NCI-H1436 treated with DMSO at 0.1 percent for 48 hours (cell line): ENCODE measurements at places on chromosomes 11 and 22.
A peak's percentile ranks its signal among the peaks of the same experiment; 100 is the strongest.

DNA sequence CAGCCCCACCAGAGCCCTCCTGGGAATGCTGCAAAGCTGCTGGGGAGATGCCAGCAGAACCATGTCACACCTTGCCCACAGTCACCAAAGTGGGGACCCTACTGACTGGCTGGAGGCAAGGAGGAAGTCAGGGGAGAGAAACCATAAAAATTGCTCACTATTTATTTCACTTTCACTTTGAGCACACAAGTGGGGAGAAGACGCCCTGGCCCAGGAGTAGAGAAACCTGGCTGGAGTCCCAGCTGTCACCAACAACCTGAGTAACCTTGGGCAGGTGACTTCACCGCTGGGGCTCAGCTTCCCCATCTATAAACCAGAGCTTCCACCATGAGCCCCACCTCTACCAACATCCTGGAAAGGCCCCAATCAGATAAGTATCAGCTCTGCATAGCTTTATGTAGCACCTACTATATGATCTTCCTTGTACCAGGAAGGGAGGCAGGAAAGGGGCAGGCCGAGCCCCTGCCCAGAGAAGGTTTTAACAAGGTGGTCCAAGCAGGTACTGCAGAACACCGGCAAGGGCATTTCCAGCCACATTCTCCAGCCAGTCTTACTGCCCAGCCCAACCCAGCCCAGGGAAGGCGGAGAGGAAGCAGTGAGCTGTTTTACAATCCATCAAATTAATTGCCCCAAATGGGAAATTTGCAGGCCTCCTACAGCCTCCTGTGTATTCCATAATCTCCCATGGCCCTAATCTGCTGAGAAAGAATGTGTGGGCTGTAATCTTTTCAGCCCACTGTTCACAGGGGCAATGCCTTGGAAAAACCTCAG, 27.6 kb downstream of the PLEKHA7 start:
- DNase-seq = no peak

DNA sequence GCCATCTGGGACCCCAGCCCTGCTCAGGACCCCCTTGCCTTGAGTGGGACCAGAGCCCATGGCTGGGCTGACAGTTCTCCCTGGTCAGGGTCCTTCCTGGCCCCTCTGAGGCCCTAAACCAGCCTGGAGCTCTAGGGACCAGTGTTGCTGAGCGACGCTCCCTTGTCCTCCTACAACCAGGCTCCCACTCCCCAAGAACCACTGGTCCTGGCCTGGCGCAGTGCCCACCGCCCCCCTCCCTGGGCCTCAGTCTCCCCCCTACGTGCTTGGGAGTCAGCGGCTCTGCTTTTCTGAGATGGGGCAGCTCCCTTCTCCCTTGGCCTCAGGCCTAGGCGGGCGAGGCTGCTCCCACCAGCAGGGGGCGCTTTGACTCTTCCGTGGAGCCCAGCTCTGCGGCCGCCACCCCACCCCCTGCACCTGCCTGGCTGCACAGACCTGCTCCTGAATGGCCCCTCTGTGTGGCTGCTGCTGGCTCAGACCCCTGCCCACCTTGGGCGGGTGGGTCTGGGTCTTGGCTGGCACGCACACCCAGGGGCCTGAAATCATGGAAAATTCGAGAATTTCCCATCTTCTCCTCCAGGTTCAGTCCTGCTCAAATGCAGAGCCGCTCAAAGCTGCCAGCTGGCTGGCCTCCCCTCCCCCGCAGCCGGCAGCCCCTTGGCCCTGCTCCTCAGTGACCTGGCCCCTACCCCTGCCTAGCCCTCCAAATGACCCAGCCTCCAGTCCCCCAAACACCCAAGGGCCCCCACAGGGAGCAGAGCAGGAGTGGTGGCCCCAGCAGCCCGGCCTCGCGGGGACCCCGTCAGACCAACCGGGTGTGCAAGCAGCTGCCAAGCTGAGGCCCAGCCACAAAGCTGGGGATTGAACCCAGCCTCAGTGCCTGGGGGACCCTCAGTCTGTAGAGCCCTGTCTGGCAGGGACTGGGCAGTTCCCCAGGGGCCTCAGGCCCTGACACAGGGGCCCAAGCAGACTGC, 9.1 kb downstream of the PRR33 start:
- DNase-seq = no peak

DNA sequence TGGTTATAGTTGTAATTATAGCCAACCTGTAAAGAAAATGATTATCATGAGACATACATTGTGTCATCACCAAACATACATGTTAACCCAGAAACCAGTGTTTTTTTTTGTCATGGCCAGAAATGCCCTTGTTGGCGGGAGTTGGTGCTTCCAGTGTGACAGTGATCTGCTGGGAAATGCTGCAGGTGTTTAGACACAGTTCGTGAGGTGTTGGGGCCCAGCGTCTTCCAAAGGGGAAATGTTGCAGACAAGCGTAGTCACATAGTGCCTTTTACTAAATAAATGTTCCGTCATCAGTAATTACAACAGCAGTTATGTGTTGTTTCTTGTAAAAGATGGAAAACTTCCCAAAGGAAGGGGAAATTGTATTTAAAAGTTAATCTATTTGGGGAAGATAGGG, 92.6 kb upstream of the GAL start:
- no peak for DNase-seq

- DNase-seq = no peak
These were observed 15.1 kb downstream of the TBC1D22A start for GRCh38 chr22:46777609-46777970.

GRCh38 chr11:116644941-116645305, 127.9 kb downstream of the BUD13 start:
- no peak for DNase-seq

GRCh38 chr11:86523738-86524619, 148.4 kb downstream of the ME3 start:
- no peak for DNase-seq

GRCh38 chr11:62171261-62171723, 18.7 kb upstream of the SCGB1D1 start:
- peak; percentile 40 for DNase-seq

DNA sequence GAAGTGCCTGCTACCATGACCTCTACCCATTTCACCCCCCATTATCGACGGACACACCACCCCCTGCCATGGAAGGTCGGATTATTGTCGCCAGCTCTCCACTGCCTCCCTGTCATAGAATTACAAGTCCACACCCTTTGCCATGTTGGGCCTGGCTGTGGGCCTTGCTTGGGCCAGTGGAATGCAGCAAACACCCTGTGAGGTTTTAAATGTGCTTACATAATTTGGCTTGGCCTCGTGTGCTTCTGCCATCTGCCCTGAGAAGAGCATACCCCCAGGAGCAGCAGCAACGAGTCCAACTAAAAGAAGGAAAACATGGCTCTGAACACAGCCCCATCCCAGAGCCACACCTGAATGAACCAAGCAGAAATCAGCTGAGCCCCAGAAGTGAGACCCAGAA, 94.1 kb upstream of the PRDM11 start:
- no peak for DNase-seq
